ENCODE measurements at places on chromosomes 2 and 18.

- no peak for DNase-seq
These were observed 18.8 kb downstream of the CCDC85A start for GRCh38 chr2:56202381-56203121.

- DNase-seq, result no peak
These were observed 170.2 kb downstream of the THADA start for GRCh38 chr2:43425659-43426058.

DNA sequence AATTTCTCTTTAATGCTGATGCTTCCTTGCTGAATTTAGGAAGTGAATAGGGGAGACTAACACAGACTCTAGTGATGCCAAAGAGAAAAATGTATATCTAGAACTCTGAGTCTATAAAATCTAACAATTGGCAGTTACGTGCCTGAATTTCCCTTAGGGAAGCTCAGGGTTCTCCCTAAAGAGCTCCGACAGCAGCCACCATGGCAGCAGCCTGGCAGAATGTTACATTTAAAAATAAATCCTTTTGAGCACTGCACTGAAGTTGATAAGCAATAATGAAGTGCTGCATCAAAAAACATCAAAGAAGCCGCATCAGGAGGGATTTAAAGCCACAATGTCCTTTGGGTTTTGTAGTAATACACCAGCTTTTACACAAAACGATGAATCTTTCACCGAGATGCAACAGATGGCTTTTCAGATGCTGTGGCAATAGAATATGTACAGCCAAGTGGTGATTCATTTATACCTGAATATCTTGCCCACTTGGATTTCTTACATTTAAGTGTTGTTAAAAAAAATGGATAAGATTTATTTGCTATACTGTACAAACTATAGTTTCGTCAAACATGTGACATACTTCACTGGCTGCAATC, 291.2 kb upstream of the SESTD1 start:
- no peak for DNase-seq

DNA sequence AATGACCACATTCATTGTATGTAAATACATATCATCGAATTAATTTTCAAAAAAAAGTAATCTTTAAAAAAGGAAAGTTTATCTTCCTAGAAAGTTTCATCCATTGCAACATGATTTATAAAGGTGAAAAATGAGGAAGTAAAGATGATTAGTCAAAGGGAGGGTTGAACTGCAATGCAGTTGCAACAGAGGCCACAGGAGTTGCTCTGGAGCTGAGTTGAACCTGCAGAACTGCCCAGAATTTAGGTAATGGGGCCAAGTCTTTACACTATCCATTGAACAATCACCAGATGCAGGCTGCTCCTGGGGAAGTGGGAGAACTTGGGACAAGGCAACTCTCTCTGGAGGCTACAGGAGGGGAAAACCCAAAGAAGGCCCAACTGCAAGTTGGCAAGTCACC, 390.7 kb downstream of the METTL4 start:
- DNase-seq, result no peak

DNA sequence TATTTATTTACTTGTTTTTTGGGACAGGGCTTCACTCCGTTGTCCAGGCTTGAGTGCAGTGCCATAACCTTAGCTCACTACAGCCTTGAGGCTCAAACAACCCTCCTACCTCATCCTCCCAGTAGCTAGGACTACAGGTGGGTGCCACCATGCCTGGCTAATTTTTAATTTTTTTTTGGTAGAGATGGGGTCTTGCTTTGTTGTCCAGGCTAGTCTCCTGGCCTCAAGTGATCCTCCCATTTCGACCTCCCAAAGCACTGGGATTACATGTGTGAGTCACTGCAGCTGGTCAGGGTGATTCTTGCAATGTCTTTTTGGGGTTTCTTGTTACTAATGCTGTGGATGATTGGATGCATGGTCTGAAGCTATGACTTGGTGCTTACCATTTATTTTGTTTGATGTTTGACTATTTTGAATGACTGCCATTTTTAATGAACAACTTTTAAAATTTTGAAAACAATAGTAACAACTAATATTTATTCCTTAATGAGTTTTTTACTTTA, 6.5 kb downstream of the CERS6 start:
- DNase-seq, result no peak

GRCh38 chr2:239694487-239694886, 293.7 kb upstream of the HDAC4 start:
- no peak for DNase-seq

- no peak for DNase-seq
These were observed 11.8 kb upstream of the KCMF1 start for GRCh38 chr2:84959095-84959565.

GRCh38 chr2:127089478-127090235, 17.3 kb downstream of the BIN1 start:
- DNase-seq, result no peak

Measured in type B pancreatic cell (in vitro differentiated cells).